ENCODE measurements at places on chromosomes 6 and 20. TPM values are rescaled to one million over a fixed set of nuclear protein-coding genes. Genes with fewer than 3 reads are reported as not detected.

The ACTL10 gene
- total RNA-seq: not detected

The WFDC8 gene
- total RNA-seq: not detected

The ZSCAN9 gene
- total RNA-seq: 14.0 TPM

The GSTA5 gene
- not detected for total RNA-seq

The TMEM63B gene
- total RNA-seq: 47.9 TPM

The NKX2-4 gene
- not detected for total RNA-seq

The PARD6B gene
- total RNA-seq: 4.7 TPM

The NTSR1 gene
- total RNA-seq: 9.0 TPM

The RIN2 gene
- 22.4 TPM for total RNA-seq

The RUNX2 gene
- total RNA-seq: 1.1 TPM

The RRAGD gene
- total RNA-seq: 33.5 TPM

The SLC22A1 gene
- 0.17 TPM for total RNA-seq

The LGSN gene
- total RNA-seq: not detected

The TMC2 gene
- total RNA-seq: not detected

The SOX18 gene
- 1.9 TPM for total RNA-seq

The SLC25A27 gene
- total RNA-seq: 0.02 TPM

The EPPIN gene
- not detected for total RNA-seq

Data from A172 (cell line).